Activated CD4-positive, alpha-beta memory T cell treated with anti-CD3 and anti-CD28 coated beads, Interleukin-2, amount 10 ng/mL, durations not matched to agents 7 days and 5 days (primary cell): ENCODE measurements at places on chromosomes 13 and 19.

DNA sequence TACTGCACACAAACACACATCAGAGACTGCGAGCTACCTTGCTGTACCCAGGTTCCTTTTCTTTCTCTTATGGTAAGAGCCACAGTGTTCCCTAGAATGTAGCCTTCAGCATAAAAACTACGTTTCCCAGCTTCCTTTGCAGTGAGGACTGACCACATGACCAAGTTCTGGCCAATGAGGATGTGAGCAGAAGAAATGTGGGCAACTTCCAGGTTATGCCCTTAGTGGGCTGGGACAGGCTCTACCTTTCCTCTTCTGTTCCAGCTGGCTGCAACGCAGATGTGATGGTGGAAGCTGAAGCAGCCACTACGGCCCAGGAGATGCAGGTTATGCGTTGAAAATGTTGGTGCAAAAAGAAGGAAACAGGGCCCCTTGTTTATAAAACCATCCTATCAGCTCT lies 27.5 kb downstream of the VRK3 start:
- peaks cover 16% of the 10 kb centered on the region for H3K4me1 ChIP-seq
- DNase-seq, result peak; percentile 22
- H3K4me3 ChIP-seq, result no peak overlapping the region
- H3K27me3 ChIP-seq, result no peaks in the 10 kb centered on the region

GRCh38 chr19:14632286-14632685 lies 42.4 kb downstream of the ADGRE3 start:
- H3K4me1 ChIP-seq, result no peaks in the 10 kb centered on the region
- no peaks in the 10 kb centered on the region for H3K27me3 ChIP-seq
- no peaks in the 10 kb centered on the region for H3K36me3 ChIP-seq
- peak; percentile 18 for DNase-seq
- H3K27ac ChIP-seq, result no peak overlapping the region

DNA sequence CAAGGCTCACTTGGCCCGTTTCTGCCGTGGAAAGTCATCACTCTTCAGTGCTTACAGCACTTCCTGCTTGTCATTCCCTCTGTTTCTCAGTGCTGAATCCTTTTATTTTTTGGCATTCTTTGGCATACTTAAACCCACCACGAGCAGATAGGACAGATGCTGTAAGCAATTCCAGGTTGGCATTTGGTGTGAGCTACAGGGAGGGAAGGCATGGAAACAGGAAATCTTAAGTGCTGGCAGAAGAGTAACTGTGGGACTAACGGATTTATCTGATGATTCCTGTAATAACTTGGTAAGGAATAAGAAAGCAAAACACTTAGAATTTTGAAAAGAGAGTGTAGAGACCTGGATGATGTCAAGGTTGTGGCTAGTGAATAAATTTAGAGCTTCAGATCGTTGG lies 273.4 kb downstream of the GPC6 start:
- H3K27me3 ChIP-seq, result no peaks in the 10 kb centered on the region
- H3K4me3 ChIP-seq, result no peak overlapping the region
- DNase-seq, result no peak

GRCh38 chr13:112341976-112342735 lies 34.0 kb upstream of the SPACA7 start:
- no peaks in the 10 kb centered on the region for H3K4me1 ChIP-seq
- peaks cover 26% of the 10 kb centered on the region for H3K27me3 ChIP-seq
- H3K36me3 ChIP-seq, result no peaks in the 10 kb centered on the region
- no peak for DNase-seq
- H3K4me3 ChIP-seq, result no peak overlapping the region

- H3K36me3 ChIP-seq, result no peaks in the 10 kb centered on the region
- DNase-seq, result no peak
- peaks cover 44% of the 10 kb centered on the region for H3K27me3 ChIP-seq
- H3K27ac ChIP-seq, result no peak overlapping the region
Observed at GRCh38 chr13:113907635-113908617, 44.0 kb upstream of the GAS6 start.

- peaks cover 24% of the 10 kb centered on the region for H3K4me1 ChIP-seq
- no peak overlapping the region for H3K27ac ChIP-seq
- H3K27me3 ChIP-seq, result peaks cover 40% of the 10 kb centered on the region
Observed at GRCh38 chr19:7864690-7865074, 9.5 kb downstream of the PRR36 start.

- H3K36me3 ChIP-seq, result no peaks in the 10 kb centered on the region
- H3K27me3 ChIP-seq, result peaks cover 10% of the 10 kb centered on the region
- DNase-seq, result no peak
- no peak overlapping the region for H3K4me3 ChIP-seq
- H3K27ac ChIP-seq, result no peak overlapping the region
Observed at GRCh38 chr13:32545083-32545482, 6.5 kb upstream of the N4BP2L2 start.

DNA sequence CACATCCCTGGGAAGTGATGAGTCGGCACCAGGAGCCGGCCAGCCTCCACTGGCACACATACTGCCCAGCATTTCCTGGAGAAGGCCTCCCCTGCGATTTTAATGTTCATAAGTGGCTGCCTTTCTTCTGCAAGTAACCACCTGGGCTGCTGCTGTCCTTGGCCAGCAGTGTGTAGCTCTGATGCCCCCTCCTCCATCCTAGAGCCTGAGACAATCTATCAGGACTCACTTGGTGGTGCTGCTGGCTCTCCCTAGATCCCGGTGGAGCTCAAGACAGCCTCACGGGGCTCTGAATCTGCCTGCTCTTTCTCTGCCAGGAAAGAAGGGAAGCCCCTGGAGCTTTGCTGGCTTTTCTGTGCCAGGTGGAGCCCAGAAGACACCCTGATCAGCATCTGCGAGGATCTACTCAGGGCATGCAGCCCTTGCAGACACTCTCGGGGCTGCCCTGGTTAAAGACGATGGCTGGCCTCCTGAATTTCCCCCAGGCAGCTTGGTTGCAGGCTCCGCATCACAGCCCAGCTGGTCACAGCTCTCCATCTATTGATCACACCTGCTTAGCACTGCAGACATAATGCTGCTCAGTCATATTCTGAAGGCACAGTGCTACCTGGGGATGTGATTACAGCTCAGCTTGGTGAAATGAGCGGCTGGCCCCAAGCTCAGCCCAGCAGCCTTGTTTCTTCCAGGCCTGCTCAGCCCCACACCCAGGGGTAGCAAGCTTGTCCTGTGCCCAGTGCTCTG lies 122.3 kb downstream of the ZDHHC20 start:
- no peaks in the 10 kb centered on the region for H3K27me3 ChIP-seq
- no peak overlapping the region for H3K27ac ChIP-seq
- no peak overlapping the region for H3K4me3 ChIP-seq
